ENCODE measurements at places on chromosomes 7 and 10. TPM values are rescaled to one million over a fixed set of nuclear protein-coding genes. Genes with fewer than 3 reads are reported as not detected.

The CREB3L2 gene
- total RNA-seq, result 34.1 TPM

GRCh38 chr10:11257440-11258090 lies 239.9 kb downstream of the CELF2 start:
- DNase-seq, result no peak

The ZNF22 gene
- total RNA-seq, result 24.2 TPM

- no peak for DNase-seq
Observed at GRCh38 chr10:64537928-64538327, 1016.7 kb downstream of the REEP3 start.

GRCh38 chr10:77301305-77301730 lies 336.3 kb downstream of the KCNMA1 start:
- DNase-seq, result no peak

The STRA8 gene
- not detected for total RNA-seq

- DNase-seq, result no peak
Observed at GRCh38 chr10:45452743-45453452, 78.9 kb downstream of the ALOX5 start.

GRCh38 chr7:143012409-143012808 lies 14.5 kb downstream of the OR9A2 start:
- DNase-seq, result no peak

GRCh38 chr10:103915796-103916195 lies 2.2 kb downstream of the STN1 start:
- no peak for DNase-seq

- no peak for DNase-seq
Observed at GRCh38 chr10:26368463-26368862, 69.7 kb upstream of the APBB1IP start.

DNA sequence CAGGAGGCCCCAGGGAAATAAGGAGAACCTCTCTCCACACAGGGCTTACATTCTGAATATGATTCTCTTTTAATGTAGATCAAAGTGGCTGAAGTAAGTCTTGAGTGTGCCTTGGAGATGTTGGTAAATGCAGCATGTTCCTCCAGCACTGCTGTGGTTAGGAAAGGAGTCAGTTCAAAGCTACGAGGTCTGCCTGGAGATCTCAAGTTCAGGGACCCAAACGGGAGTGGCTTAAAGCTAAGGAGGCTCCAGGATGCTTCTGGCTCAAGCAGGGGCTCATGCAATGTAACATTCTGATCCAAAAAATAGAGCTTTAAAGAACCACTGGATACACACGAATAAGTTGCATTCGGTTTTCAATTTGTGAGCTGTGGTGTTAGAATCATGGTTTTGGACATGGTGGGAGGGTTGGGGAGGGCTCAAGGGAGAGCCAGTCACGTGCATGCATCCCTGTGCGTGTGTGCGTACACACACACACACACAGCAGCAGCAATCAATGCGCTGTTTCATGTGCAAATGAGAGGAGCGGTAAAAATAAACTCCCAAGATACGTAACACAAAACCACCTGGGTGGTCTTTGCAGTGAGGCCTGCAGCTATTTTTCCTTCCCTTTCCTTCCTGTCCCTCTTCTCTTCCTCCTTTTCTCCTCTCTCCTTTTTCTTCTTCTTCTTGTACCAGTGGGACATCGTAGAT lies 70.5 kb downstream of the AOAH start:
- no peak for DNase-seq

GRCh38 chr7:32206488-32206887 lies 136.3 kb upstream of the PDE1C start:
- no peak for DNase-seq

The SYPL1 gene
- 132 TPM for total RNA-seq

DNA sequence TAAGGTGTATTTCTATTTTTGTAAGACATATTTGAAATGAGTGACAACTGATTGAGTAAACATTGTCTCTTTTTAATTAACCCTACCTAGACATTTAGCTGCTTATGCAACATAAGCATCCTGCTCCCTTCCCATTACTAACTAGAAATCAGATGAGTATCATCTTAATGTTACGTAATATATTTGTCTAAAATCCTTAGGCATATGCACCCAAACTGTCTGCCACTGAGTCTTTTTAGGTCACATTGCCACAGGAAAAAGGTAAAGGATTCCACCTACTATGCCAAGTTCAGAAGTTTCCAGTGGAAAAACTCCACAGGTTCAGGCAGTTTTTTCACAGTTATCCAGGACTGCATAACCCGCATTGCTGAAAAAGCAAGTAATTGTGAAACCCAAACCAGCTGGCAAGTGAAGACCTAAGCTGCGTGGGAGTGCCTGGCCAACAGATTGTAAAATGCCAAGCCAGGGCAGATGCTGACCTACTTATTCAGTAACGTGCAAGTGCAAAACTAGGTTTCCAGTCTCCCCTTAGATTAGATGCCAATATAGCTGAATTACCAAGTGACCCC lies 983.7 kb downstream of the GATA3 start:
- no peak for DNase-seq

The OPN1SW gene
- total RNA-seq, result not detected

DNA sequence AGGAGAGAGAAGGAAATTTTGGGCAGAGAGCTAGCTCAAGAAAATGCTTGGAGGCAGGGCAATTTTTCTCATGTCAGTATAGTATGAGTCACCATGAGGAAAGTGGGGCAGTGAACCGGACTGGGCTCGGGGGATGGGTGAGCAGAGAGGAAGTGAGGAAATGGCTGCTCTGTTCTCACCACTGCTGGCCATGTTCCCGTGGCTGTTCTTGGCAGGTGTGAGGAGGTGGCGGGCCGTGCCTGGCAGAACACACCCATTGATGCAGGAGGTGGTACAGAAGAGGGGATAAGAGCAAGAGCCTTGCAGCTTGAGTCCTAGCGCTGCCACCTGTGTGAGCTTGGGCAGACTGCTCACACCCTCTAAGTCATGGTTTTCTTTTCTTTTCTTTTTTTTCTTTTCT lies 304.4 kb upstream of the LYZL1 start:
- peak; percentile 81 for DNase-seq

DNA sequence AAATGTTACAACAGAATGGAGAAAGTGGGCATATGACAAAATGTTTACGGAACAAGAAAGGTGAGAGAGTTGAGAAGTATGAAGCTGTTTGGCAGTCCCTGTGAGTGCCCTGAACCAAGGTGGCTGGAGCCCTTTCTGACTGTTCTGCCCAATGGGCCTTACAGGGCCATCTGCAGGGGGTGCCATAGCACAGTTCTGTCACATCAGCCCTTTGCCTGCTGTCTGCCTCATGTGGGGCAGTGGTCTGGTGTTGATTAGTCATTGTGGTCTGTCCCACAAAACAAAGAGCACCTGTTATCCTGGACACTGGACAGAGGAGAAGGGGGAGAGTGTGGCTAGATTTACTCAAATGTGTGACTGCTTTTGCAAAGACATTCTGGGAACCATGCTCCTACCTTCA lies 51.5 kb upstream of the OSBPL3 start:
- DNase-seq, result no peak

GRCh38 chr7:1919539-1920265 lies 249.6 kb downstream of the ELFN1 start:
- no peak for DNase-seq

The PPP1R9A gene
- 29.4 TPM for total RNA-seq

GRCh38 chr10:79482741-79483140 lies 29.6 kb upstream of the EIF5AL1 start:
- DNase-seq, result no peak

GRCh38 chr10:121804460-121804859 lies 123.4 kb downstream of the ATE1 start:
- DNase-seq, result no peak

The SERPINE1 gene
- 24.4 TPM for total RNA-seq

- peak; percentile 70 for DNase-seq
Observed at GRCh38 chr7:38318803-38319416, 45.5 kb upstream of the TARP start.

DNA sequence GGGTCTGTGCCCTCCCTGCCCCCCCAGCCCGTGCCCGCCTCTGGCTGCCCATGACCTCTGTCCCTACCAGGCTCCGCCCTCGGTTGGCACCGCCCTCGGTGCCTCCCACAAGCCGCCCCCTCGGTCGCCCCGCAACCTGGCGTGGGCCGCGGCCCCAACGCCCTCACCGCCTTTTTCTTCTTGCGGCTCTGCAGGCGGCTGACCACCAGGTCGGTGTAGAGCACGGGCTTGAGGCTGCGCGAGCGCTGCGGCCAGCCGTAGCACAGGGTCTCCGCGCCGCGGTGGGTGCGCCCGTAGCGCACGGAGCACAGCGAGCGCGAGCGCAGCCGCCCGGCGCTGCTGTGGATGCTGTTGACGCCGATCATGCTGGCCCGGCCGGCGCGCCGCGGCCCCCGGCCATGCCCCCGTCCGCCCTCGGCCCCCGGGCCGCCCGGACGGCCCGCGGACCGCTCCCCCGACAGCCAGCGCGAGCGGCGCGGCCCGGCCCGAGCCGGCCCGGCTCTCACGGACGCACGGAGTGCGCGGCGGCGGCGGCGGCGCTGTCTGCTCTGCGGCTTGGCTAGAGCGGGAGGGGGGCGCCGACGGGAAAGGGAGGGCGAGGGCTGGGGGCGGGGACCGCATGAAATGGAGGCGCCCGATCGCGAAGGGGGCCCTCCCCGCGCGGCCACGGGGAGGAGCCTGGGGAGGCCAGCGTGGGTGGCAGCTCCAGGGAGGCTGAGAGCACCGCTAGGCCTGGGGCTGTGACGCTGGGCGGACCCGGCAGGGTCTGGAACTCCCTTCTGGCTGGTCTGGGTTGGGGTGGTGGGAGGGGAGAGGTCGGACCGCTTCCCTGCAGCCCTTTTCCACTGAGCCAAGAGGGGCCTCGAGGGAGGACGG lies 9.6 kb downstream of the PSD start:
- DNase-seq, result no peak

- no peak for DNase-seq
Observed at GRCh38 chr10:35340975-35341374, 4.7 kb downstream of the CCNY start.

- no peak for DNase-seq
Observed at GRCh38 chr7:88095-88926, 104.1 kb upstream of the FAM20C start.

- no peak for DNase-seq
Observed at GRCh38 chr7:82244947-82245517, 198.5 kb downstream of the CACNA2D1 start.

The ASB4 gene
- 0.57 TPM for total RNA-seq

The SNX8 gene
- total RNA-seq, result 29.2 TPM

GRCh38 chr7:55590517-55591281 lies 18.4 kb upstream of the VOPP1 start:
- DNase-seq, result no peak

- DNase-seq, result no peak
Observed at GRCh38 chr7:68406480-68406879, 1191.8 kb upstream of the AUTS2 start.

DNA sequence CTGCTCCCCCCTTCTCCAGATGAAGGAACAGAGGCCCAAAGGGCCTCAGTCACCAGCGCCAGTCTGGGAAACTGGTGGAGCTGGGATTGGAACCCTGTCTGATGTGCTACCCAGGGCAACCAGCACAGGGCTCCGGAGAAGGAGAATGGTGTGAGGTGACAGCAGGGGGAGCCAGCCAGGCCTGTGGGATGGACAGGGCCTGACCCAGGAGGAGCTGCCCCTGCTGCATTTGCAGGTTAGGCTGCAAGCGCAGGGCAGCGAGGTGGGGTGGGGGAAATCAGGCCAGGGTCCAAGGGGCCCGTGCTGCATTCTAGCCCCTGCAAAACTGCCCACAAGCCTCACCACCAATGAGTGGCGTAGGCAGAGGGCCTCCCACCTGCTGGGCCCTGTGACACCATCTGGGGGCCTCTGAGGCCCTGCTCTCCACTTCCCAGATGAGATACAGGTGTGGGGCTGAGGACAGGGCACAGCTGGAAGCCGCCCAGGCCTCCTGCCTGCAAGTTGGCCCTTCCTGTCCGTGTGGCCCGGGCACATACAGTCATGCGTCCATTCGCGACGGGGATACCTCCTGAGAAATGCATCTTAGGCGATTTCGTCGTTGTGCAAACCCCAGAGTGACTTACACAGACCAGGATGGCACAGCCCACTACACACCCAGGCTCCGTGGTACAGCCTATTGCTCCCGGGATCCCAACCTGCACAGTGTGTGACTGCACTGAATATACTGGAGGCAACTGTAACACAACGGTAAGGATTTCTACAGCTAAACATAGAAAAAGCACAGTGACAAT lies 45.3 kb downstream of the RASGEF1A start:
- no peak for DNase-seq

The MYL10 gene
- not detected for total RNA-seq

DNA sequence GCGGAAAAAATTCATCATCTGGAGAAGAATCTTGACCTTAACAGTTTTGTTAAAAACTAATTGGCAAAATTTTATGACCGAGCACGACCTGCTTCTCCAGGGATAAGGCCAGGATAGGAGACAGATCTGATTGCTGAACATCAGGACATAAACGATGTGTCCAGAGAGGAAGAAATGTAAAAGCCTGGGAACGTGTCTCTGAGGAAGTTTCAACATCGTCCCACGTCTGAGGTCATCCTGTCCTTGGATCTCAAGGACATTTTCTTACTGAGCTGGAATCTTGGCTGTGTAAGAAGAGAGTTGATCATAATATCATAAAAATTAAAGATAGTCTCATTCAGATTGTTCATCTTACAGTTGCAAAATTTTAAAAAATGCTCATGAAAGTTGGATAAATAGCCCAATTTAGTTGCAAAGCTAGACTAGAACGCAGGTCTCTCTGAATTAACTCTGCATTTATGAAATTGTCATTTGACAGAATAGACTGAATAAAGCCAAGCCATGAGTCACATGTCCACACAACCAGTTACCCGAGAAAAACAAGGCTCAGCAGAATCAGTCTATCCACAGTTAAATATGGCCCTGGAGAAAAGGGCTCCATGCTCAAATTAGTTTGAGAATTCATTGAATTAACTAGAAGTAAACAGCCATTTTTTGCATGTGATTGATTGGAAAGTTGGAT lies 120.0 kb upstream of the EGFR start:
- no peak for DNase-seq

DNA sequence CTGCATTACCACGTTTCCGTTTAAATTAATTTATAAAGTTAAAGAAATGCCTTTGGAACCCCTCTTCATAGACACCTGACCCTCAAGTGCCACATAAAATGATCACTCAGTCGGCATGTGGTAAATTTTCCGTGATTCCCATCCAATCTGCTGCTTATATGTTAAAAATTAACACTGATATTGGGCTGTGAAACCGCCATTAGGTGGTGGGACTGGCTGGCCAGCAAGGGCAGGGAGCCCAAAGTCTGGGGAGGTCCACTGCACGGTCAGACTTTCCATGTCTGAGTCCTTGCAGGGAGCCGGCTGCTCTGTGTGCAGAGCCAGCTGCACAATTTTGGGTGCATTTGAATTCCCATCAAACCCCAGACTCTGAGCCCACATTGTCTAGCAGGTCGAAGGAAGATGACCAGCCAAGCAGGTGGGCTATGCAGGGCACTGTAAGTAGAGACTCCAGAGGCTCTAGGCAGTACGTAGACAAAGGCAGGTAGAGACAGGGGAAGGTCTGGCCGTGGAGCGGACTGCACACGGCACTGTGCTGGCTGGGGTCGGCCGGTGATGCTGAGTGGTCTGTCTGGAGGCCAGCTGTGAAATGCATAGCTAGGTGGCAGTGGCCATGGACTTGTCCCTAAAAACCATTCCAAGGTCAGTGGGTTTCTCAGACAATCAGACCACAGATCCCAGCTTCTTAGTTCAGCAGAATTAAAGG lies 122.9 kb downstream of the SH3PXD2A start:
- no peak for DNase-seq
